ENCODE measurements at places on chromosomes 1 and 21.

GRCh38 chr1:85297855-85298629 is 21.6 kb upstream of the BCL10 start:
- DNase-seq, result peak; percentile 92

DNA sequence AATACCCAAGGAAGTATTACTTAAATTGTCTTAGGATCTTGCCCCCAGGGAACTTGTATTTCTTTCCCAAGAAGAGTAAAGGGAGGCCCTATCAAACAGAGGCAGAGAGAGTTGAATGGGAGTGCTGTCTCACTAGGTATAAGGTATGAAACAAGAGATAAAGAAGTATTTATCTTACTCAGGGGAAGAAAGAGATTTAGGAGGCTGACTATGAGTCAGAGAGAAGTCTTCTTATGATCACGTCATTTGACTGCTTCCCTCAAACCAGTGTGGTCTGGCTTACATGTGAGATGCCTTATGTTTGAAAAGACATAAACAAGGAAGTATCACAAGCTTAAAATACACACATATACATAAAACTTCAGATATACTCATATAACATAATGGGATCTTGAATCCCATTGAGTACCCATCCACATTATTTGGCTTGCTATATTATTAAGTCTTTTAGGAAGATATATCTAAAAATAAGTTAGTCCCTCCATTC is 29.6 kb downstream of the DUSP10 start:
- DNase-seq, result peak; percentile 76

- peak; percentile 27 for DNase-seq
These were observed 595 bp downstream of the AK2 start for GRCh38 chr1:33036051-33036525.

DNA sequence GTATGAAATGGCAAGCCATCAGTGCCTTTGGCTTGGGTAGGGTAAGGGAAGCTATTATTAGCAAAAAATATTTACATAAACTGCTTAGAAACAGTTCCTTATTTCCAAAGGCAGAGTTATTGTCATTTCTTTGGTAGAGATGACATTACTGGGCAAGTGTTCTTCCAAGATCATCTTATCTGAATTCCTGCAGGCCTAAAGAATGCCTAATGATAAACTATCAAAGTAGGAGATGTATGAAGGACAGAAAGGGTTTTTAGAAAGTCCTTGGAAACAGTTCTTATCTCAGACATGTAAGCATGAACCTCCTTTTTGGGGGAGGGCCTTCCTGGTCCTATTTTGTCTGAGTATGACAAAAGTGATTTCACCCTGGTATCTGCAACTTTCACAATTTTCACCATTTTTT is 5.1 kb upstream of the FRRS1 start:
- DNase-seq, result no peak

GRCh38 chr1:234656944-234657654 is 47.1 kb upstream of the IRF2BP2 start:
- peak; percentile 37 for DNase-seq

- no peak for DNase-seq
These were observed 878.3 kb upstream of the CXADR start for GRCh38 chr21:16634515-16634914.

DNA sequence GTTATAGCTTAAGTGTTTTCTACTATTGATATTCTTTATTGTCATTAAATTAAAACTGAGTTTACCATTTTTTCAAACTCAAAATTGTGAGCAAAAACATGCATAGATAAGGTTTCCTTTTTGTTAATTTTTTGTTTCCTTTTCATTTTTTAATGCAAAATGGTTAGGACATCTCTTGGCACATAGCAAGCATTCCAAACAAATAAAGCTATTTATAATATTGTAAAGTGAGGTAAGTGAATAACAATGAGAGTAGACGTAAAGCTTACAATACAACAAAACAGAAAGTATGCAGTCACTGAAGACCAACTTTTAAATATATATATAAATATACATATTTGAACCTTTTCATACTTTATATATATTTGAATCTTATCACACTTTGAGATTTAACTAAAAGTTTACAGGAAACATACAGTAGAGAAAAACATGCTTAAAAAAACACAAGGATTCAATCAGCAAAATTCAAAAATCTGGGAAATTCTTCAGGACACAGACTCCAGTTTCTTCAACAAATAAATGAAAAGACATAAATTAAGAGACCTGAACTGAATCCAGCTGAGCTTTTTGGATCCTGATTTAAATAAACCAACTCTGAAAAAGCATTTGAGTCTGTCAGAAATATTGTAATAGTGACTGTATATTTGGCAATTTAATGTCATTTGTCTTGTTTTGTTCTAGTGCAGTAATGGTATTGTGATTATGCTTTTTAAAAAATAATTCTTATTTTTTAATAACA is 67.5 kb upstream of the SAMSN1 start:
- no peak for DNase-seq

- DNase-seq, result no peak
These were observed 361.2 kb downstream of the PRDM2 start for GRCh38 chr1:14061204-14061603.

DNA sequence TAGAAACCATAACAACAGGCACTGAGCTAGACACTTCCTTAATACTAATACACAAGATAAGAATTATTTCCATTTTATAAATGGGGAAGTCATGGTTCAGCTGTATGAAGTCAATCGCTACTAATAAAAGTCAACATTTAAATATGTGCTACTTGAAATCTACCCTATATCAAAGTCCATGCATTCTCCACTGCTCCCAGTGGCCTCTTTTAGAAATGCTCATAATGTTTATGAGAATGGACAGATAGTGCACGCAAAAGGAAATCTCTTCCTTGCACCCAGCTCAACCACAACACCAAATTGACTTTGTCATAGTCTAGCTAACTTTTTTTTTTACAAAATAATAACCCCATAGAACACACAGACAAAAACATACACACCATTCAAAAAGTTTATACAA is 281.7 kb upstream of the CXADR start:
- DNase-seq, result no peak

DNA sequence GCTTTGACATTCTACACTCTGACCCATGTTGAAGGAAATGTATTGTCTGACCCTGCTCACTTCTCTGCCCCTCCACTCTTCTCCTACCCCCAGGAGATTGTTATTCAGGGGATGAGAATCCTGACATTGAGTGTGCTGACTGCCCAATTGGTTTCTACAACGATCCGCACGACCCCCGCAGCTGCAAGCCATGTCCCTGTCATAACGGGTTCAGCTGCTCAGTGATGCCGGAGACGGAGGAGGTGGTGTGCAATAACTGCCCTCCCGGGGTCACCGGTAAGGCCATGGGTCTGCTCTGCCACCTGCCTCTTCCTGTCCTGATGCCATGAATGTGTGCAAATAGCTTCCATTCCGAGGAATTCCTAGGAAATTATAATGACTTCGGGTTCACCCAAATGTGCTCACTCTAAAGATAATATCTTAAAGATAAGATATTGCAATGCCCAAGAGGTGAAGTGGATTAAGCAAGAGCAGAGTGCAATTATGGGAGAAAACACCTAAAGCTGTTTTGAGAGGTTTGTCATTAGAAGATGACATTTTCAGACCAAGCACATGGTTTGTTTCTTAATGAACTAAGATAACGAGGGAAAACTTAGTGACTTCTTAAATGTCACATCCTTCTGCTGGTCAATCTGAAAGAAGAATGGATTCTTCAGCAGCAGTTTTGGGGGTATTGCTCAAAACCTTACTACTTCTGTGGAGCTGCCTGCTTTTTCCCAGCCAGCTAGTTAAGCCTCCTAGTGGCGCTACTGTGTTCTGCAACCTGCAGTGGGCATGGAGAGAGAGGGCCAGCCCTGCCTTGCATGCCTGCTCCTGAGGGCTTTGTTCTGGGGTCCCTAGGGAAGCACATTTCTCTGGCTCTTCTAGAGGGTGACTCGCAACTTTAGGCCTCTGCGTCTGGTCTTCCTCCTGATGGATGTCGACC is 41.6 kb downstream of the LAMC2 start:
- peak; percentile 60 for DNase-seq

DNA sequence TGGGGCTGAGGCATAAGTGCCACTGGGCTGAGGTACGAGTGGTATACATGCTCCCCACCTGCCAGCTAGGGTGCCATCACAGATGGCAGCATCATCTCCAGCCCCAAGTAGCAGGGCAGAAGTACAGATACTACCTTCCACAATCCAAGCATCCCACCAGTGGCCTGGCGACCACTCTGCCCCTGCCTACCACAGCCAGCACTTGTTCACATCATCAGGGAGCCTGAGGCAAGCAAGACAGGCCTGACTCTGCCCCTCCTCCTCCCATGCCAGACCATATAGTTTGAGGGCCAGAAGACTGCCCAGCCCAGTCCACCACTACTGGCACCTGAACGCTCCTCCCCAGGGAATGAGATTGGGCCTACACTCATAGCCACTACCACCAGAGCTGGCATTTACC is 84.6 kb downstream of the SPATA6 start:
- DNase-seq, result no peak

GRCh38 chr1:217139513-217139912 is 416.3 kb upstream of the ESRRG start:
- no peak for DNase-seq

Data from activated CD8-positive, alpha-beta T cell treated with anti-CD3 and anti-CD28 coated beads for 36 hours (primary cell).